Immature natural killer cell (primary cell): ENCODE measurements at places on chromosomes 2 and 18.
A peak's percentile ranks its signal among the peaks of the same experiment; 100 is the strongest.

DNA sequence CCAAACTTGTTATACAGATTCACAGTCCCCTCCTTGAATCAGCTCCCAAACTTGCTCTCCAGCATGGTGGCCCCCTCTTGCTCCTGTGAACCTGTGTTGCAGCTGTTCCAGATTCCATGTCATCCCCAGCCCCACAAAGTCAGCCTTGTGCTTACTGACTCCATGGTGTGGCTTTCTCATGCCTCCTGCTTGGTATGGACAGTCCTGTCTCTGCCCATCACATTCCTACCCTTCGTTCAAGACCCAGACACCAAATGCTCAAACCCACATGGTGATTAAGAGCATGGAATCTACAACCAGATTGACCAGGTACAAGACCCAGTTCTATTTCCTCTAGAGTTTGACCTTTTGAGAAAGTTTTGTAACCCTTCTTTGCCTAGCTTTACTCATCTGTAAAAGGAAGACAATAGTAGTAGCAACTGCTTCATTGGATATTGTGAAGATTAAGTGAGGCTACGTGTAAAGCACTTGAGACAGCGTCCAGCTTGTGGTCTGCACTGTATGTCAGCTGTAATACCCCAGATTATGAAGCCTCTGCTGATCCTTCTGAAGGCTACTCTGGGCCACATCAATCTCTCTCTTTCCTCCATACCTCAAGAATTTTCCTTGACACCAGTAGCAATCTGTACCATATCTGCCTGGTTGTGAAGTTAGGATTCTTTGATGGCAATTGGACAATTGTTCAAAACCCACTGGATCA, 146.4 kb upstream of the HAAO start:
- H3K4me1 ChIP-seq: peaks cover 3% of the 10 kb centered on the region
- H3K27ac ChIP-seq: no peak overlapping the region
- no peak for DNase-seq
- H3K27me3 ChIP-seq: no peaks in the 10 kb centered on the region
- no peaks in the 10 kb centered on the region for H3K36me3 ChIP-seq

- H3K4me1 ChIP-seq: no peaks in the 10 kb centered on the region
- no peak overlapping the region for H3K27ac ChIP-seq
- H3K27me3 ChIP-seq: peaks cover 11% of the 10 kb centered on the region
- DNase-seq: no peak
- H3K4me3 ChIP-seq: no peak overlapping the region
These were observed 185.4 kb upstream of the SKOR2 start for GRCh38 chr18:47436871-47437270.

- H3K4me1 ChIP-seq: peaks cover 16% of the 10 kb centered on the region
- no peaks in the 10 kb centered on the region for H3K36me3 ChIP-seq
- H3K4me3 ChIP-seq: no peak overlapping the region
- no peak for DNase-seq
These were observed 319.7 kb downstream of the AFF3 start for GRCh38 chr2:99822474-99823207.

DNA sequence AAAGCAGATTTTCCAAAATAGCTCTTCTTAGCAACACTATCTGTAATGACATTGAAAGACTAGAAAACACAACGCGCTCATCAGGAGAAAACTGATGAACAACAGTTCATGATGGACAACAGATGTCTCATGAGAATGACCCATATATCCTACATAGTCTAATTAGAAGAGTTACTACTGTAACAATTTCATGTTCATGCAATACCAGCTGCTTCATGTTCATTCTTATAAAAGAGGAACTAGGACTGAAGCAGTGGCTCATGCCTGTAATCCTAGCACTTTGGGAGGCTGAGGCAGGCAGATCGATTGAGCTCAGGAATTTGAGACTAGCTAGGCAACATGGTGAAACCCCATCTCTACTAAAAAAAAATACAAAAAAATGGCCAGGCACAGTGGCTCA, 22.7 kb downstream of the TRAPPC8 start:
- H3K36me3 ChIP-seq: peaks cover 23% of the 10 kb centered on the region
- peaks cover 15% of the 10 kb centered on the region for H3K4me1 ChIP-seq
- DNase-seq: no peak
- H3K4me3 ChIP-seq: no peak overlapping the region
- H3K27me3 ChIP-seq: peaks cover 2% of the 10 kb centered on the region

DNA sequence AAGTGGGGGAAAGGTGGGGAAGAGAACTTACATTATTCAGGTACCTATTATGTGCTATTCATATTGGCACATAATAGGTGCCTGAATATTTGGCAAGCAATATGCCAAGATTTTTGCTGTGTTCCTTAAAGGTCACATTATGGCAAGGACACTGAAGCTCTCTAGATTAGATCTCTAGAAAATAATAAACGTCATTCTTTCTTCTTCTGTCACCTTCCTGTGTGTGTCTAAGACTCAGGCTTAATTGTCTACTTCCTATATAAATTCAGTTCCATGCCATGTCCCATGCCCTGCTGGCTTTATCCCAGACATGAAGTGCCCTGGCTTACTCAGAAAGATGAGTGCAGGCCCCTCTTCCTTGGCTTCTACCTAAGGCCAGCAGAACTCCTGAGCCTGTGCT, 191.1 kb upstream of the CTAGE1 start:
- H3K27ac ChIP-seq: no peak overlapping the region
- peaks cover 6% of the 10 kb centered on the region for H3K27me3 ChIP-seq
- no peak overlapping the region for H3K4me3 ChIP-seq
- DNase-seq: no peak
- no peaks in the 10 kb centered on the region for H3K4me1 ChIP-seq

GRCh38 chr18:48828194-48828545, 122.6 kb downstream of the SMAD7 start:
- H3K27ac ChIP-seq: no peak overlapping the region
- peaks cover 4% of the 10 kb centered on the region for H3K27me3 ChIP-seq
- H3K36me3 ChIP-seq: peaks cover 31% of the 10 kb centered on the region
- DNase-seq: no peak

- H3K4me3 ChIP-seq: peak overlapping the region; percentile 57
- no peaks in the 10 kb centered on the region for H3K27me3 ChIP-seq
- peak overlapping the region; percentile 25 for H3K27ac ChIP-seq
- DNase-seq: no peak
- no peaks in the 10 kb centered on the region for H3K4me1 ChIP-seq
These were observed 96.7 kb downstream of the TMEM163 start for GRCh38 chr2:134621939-134622705.

GRCh38 chr2:51120754-51121280, 88.9 kb upstream of the NRXN1 start:
- H3K27ac ChIP-seq: no peak overlapping the region
- H3K4me1 ChIP-seq: no peaks in the 10 kb centered on the region
- no peak for DNase-seq
- no peaks in the 10 kb centered on the region for H3K27me3 ChIP-seq
- H3K36me3 ChIP-seq: no peaks in the 10 kb centered on the region

DNA sequence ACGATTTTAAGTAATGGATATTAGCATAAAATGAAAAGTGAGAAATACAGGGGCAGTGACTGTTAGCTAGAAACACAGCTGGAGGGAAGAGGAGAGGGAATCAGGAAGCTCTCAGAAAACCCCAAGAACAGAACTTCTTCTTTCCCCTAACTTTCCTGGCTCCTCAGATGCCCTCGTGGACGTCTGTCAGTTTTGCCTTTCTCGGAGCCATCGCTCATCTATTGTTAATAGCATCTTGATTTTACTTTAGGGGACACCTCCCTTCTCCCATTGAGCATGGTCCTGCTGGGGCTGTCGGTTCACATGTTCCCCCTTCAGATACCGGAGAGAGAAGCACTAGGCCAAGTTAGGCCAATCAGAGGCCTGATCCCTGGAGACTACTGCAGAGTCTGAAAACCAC, 2.3 kb upstream of the PLEK start:
- peaks cover 53% of the 10 kb centered on the region for H3K4me1 ChIP-seq
- no peak for DNase-seq
- peaks cover 12% of the 10 kb centered on the region for H3K36me3 ChIP-seq
- H3K27ac ChIP-seq: peak overlapping the region; percentile 98

- peaks cover 11% of the 10 kb centered on the region for H3K27me3 ChIP-seq
- peaks cover 10% of the 10 kb centered on the region for H3K36me3 ChIP-seq
- H3K4me1 ChIP-seq: no peaks in the 10 kb centered on the region
- DNase-seq: no peak
These were observed 112.9 kb upstream of the GYPC start for GRCh38 chr2:126543081-126543480.

DNA sequence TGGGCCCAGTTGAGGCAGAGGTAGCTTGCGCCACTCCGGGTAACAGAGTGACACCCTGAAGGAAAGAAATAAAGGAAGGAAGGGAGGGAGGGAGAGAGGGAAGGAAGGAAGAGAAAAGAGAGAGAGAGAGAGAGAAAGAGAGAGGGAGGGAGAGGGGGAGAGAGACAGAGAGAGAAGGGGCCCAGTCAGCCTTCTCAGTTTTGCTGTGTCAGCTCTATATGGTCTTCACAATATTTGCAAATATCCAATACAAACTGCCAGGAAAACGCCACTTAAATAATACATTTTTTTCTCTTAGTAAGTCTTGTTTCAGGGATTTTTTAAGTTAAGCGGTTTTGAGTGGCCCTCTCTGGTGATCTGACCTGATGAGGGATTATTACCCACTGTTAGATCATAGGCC, 5.6 kb upstream of the CHMP1B start:
- no peak for DNase-seq
- H3K36me3 ChIP-seq: no peaks in the 10 kb centered on the region
- no peak overlapping the region for H3K4me3 ChIP-seq
- no peak overlapping the region for H3K27ac ChIP-seq

GRCh38 chr2:15117409-15118050, 443.6 kb downstream of the NBAS start:
- H3K27me3 ChIP-seq: no peaks in the 10 kb centered on the region
- H3K4me1 ChIP-seq: no peaks in the 10 kb centered on the region
- H3K4me3 ChIP-seq: no peak overlapping the region
- H3K27ac ChIP-seq: no peak overlapping the region
- no peak for DNase-seq
- H3K36me3 ChIP-seq: no peaks in the 10 kb centered on the region

DNA sequence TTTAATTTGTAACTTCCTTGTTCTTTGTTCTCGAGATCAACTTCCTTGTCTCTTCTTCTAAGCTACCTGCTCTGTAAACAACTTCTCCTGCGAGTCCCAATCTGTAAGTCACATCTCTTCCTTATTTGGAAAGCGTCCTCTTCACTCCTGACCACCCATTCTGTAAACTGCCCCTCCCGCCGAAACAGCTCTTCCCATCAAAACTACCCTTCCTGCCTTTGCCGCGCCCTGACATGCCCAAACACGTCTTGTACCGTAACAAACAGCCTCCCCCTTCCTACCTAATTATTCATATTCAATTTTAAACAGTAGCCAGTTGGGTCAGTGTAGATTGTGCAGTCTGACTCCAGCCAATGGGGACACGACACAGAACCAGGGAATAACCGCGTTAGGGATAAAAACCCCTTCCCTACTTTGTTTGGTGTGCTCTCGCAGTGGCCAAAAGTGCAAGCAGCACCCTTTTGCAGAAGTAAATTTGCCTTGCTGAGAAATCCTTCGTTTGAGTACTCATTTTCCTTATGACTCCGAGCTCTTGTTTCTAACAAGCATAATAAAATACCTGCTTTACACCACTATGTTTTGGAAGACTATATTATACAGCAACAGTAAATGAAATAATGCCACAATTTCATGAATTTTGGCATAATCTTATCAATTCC, 39.8 kb downstream of the PIAS2 start:
- H3K4me1 ChIP-seq: peaks cover 18% of the 10 kb centered on the region
- no peak overlapping the region for H3K27ac ChIP-seq
- H3K36me3 ChIP-seq: peaks cover 43% of the 10 kb centered on the region
- no peak overlapping the region for H3K4me3 ChIP-seq

DNA sequence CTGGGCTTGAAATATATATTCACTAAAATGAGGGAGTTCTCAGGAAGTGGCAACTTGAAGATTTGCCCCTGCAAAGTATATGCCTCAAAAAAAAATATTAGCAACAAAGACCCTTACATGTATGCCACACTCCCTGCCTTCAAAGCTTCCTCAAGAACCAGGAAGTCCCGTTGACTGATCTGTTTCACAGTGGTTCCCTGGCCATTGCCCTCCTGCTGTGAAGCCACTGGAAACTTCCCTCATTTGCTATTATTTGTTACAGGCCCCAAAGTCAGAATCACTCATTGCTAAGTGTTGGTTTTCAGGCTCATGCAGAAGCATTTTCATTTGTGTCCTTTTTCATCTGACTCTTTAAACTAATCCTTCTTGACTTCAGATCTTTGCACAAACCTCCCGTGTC, 421.5 kb downstream of the ZNF521 start:
- DNase-seq: no peak
- H3K36me3 ChIP-seq: no peaks in the 10 kb centered on the region
- no peak overlapping the region for H3K4me3 ChIP-seq
- H3K27ac ChIP-seq: no peak overlapping the region
- H3K4me1 ChIP-seq: no peaks in the 10 kb centered on the region

GRCh38 chr2:212535996-212536816, 2.4 kb downstream of the ERBB4 start:
- H3K27me3 ChIP-seq: peaks cover 15% of the 10 kb centered on the region
- no peak overlapping the region for H3K4me3 ChIP-seq

- no peak overlapping the region for H3K27ac ChIP-seq
- H3K27me3 ChIP-seq: peaks cover 8% of the 10 kb centered on the region
- DNase-seq: no peak
- no peaks in the 10 kb centered on the region for H3K36me3 ChIP-seq
- H3K4me1 ChIP-seq: no peaks in the 10 kb centered on the region
These were observed 54.8 kb downstream of the TEX51 start for GRCh38 chr2:126953483-126953882.

DNA sequence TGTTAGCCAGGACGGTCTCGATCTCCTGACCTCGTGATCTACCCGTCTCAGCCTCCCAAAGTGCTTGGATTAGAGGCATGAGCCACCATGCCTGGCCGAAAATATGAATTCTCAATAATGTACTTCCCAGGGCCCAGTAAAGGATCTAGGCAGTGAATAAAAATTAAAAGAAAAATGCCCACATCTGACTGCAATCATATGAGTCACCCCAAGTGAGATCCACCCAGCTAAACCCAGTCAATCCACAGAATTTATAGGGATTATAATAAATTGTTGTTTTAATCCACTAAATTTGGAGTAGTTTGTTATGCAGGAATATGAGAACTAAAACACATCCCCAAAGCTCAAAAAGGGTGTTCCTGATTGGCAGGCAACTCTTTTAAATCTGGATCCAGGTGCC, 93.5 kb upstream of the STK39 start:
- DNase-seq: no peak
- no peak overlapping the region for H3K27ac ChIP-seq
- H3K4me1 ChIP-seq: no peaks in the 10 kb centered on the region
- H3K27me3 ChIP-seq: peaks cover 8% of the 10 kb centered on the region
- no peaks in the 10 kb centered on the region for H3K36me3 ChIP-seq
- H3K4me3 ChIP-seq: no peak overlapping the region

DNA sequence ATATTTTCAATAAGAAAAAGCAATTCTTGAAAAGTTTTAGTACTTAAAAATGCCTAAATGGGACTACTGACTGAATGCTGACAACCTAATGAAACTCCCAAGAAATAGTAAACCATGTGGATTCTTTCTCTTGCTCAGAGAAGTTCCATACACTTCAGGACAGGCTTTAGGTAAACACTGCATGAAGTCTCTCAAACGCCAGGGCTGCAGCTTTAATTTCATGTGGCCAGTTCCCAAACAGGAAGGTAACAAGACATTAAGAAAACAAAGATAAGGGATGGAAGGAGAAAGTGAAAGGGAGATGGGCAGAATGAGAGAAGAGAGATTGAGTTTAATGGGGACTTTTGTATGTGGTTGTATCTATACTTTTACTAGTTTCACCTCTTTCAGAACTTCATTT, 734.7 kb upstream of the PKDCC start:
- no peak for DNase-seq
- H3K36me3 ChIP-seq: no peaks in the 10 kb centered on the region
- no peak overlapping the region for H3K4me3 ChIP-seq
- no peak overlapping the region for H3K27ac ChIP-seq
